Panc1 (cell line): ENCODE measurements at places on chromosomes 6 and 20.

GRCh38 chr6:14470671-14471070 lies 353.1 kb downstream of the CD83 start:
- no peak for DNase-seq

DNA sequence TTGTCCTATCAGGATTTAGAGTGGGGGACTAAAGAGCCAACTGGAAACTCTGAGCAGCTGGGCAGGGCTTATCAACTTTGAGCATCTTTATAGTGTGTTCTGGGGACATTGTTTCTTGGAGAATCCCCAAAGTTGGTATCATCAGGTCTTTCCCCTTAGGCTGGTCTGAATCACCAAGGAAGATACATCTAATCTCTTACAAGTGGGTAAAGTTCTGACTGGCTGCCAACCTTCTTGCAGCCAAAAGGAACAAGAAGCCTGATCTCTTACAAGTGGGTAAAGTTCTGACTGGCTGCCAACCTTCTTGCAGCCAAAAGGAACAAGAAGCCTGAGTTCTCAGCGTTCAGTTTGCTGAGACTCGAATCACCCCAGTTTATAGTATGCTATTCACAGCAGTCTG lies 1.6 kb upstream of the MED23 start:
- no peak for DNase-seq

- no peak for DNase-seq
These were observed 26.2 kb downstream of the CYP39A1 start for GRCh38 chr6:46626228-46626909.

DNA sequence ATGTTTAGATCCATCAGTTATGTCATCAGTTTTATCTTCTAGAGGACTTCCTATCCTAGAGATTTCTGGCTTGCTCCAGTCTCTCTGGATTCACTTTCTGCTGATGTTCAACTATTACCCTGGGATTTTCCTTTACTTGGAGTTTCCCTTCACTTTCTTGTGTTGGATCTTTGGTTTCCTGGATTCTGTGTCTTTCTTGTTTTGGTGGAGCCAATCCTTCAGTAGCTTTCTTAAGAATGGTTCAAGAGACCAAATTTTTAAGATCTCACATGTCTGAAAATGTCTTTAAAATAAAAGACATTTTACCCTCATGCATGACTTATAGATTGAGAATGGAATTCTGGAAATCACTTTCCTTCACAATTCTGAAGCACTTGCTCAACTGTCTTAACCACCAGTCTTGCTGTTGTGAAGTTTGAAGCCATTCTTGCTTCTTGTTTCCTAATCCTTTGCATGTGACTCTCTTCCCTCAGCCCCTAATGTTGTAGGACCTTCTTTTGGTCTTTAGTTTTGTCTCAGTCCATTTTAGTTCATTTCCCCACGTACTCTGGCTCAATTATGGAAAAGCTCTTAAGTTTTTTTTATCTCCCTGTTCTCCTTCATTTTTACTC lies 87.9 kb downstream of the ARID1B start:
- no peak for DNase-seq

- no peak for DNase-seq
These were observed 70.2 kb downstream of the CDH4 start for GRCh38 chr20:61322151-61322865.

DNA sequence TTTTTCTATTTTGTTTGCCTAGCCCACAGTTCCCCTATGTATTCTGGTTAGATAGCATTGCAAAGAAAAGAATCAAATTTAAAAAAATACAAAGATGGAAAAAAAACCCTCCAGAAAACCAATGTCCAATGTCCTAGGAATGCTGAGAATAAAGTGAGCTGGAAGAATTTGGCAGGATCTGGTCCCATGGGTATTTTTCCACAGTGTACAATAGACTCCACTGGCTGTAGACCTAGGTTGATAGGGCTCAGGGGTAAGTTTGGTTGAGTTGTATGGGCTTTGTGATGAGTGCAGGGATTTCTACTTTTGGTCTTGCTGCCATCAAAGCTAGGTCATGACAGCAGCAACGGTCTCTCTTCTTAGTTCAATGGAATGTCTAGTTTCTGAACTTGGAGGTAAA lies 41.5 kb downstream of the SLC22A2 start:
- no peak for DNase-seq

- no peak for DNase-seq
These were observed 137.0 kb upstream of the SULF2 start for GRCh38 chr20:47922269-47922668.

- DNase-seq, result no peak
These were observed 35.1 kb upstream of the SRPK1 start for GRCh38 chr6:35955970-35956369.

GRCh38 chr20:57772349-57772964 lies 62.6 kb upstream of the PMEPA1 start:
- peak; percentile 94 for DNase-seq

GRCh38 chr6:111061508-111061907 lies 25.8 kb upstream of the SLC16A10 start:
- DNase-seq, result no peak

- no peak for DNase-seq
These were observed 14.8 kb upstream of the ADGB start for GRCh38 chr6:146583966-146584365.

DNA sequence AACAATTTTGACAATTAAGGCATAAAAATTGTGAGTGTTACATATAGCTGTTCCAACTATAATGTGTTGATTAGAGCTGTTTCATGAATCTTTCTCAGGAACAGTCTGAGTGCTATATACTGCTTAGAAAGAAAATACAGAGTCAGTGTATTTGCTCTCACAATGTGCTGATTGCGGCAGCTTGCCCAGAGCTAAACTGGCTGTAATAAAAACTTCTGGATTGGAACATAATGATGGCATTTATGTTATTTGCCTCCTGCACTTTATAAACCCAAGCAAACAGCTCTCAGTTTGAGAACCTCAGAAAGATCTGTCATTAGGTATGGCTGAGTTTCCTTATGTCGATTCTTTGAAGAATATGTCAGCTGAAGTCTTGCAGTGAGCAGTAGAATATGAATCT lies 29.5 kb downstream of the FLRT3 start:
- DNase-seq, result no peak

GRCh38 chr20:22472447-22473100 lies 111.8 kb downstream of the FOXA2 start:
- no peak for DNase-seq

- DNase-seq, result no peak
These were observed 109.8 kb upstream of the MAN1A1 start for GRCh38 chr6:119459207-119459974.

DNA sequence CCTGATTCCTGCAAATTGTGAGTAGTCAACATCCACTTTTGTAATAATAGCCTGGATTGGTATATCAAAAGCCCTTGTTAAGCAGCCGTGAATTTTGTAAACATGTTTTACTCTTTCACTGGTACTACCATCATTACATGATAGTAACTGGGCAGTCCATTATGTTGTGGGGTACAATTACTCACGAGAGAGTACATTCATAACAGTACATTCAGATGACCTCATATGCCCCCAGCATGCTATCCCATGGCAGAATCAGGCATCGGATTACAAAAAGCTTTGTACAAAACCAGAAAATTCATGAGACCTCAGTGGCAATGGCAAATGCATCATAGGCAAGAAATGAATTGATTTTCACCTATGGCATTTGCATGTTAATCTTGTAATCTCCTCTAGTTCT lies 166.2 kb downstream of the EPM2A start:
- DNase-seq, result no peak

DNA sequence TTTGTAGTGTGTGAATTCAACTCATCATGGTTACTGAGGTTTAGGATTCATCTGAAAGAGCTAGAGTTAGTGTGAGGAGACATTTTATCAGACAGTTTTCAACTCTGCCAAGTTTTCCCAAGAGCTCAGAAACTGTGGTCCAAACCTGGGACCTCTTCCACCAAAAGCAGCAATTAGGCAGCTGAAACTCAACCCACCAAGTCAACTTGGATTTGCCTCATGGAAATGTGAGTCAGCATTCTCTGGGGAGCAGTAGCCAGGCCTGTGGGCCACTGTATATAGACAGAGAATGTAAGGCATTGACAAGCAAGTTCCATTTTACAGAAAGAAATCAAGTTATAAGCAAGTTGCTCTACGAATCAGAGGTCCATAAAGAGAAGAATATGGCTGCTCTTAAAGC lies 178.8 kb upstream of the HDDC2 start:
- DNase-seq, result no peak

GRCh38 chr6:3176562-3177355 lies 19.4 kb upstream of the TUBB2A start:
- DNase-seq, result peak; percentile 71

DNA sequence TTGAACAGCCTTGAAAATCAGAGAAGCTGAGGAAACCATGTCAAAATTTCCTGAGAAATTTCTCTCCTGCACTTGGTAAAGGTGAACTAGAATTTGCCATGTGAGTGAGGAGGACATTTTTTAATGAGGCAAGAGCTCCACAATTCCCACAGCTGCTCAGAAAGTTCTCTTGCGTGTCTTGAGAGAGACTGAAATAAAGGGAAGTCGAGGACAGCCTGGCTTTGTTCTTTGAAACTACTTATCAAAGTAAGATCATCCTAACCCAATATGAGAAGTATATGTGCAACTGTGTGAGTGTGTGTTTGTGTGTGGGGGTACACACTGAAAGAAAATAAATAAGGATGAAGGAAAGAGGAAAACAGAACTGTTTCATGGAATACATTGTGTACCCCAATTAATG lies 163.4 kb downstream of the SLC24A3 start:
- no peak for DNase-seq

DNA sequence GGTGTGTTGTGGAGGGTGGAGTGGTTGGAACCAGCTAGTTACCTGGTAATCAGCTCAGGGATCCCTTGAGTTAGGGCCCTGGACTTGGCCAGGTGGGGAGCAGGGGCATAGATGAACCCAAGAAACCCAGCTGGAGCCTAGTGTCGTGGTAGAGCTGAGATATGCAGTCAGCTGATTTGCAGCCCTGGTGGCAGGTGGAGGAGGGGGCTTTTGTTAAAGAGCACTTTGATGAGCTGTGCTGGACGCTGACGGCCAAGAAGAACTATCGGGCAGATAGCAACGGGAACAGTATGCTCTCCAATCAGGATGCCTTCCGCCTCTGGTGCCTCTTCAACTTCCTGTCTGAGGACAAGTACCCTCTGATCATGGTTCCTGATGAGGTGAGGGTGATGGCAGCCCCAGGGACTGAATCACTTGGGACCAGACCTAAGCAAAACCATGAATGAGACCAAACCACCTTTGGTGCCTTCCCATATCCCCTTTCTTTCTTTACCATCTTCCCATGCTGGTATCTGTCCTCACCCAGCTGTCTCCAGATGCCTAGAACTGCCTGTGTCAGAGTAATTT lies 12.7 kb downstream of the DEF6 start:
- no peak for DNase-seq

DNA sequence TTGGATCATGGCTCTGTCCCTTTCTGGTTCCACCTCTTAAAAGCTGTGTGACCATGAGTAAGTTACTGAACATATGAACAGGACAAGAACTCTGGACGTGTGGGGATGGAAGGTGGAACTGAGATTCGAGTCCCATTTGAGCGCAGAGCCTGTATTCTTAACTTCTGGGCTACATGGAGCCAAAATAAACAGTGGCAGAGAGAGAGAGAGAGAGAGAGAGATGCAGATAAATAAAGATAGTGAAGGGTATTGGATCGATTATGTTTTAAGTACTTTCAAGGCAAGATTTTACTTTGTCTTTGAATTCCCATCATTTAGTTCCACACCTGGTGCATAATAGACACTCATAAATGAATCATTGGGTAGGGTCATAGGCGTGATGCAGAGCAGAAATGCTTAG lies 39.7 kb downstream of the SLC35D3 start:
- DNase-seq, result no peak

DNA sequence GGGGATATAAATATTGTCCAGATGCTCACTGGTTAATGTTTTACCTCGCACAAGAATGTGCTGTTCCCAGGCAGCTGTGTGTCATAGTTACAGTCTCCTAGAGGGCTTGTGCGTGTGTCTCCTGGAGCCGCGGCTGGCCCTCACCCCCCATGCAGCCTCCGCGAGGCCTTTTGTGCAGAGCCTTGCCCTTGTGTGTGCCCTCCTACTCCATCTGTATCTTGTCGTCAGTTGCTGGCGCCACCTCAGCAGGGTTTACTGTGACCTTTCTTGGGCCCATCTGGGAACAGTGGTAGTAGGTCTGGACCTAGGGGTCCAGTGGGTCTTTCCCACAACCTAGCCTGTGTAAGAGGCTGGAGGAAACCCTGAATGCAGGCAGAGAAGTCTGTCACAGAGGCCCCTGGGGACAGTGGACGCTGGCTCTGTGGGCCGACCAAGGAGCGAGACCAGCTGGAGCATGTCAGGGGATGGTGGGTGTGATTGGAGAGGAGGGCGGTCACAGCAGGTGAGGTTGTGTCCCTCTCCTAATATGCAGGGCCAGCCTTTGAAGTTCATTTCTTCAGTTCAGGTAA lies 35.2 kb downstream of the PPP1R14C start:
- no peak for DNase-seq

DNA sequence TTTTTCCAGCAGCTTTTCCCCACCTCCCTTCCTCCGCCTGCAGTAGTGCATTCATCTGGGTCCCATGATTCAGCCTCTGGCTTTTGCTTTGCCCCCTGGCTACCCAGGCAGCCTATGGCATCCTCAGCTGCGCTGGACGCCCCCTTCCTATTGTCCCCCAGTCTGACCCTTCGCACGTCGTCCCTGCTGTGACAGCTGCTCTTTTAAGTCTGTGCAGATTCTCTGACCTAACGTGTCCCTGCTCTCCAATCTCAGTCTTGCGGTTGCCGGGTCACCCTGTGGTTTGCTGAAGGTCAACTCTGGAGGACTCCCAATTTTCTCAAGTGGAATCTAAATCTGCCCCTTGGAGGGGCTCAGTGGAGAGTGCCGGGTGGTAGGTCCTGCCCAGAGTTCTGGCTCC lies 294.3 kb downstream of the CDC5L start:
- no peak for DNase-seq

GRCh38 chr6:119348748-119349360 lies 707 bp downstream of the MAN1A1 start:
- DNase-seq, result no peak

DNA sequence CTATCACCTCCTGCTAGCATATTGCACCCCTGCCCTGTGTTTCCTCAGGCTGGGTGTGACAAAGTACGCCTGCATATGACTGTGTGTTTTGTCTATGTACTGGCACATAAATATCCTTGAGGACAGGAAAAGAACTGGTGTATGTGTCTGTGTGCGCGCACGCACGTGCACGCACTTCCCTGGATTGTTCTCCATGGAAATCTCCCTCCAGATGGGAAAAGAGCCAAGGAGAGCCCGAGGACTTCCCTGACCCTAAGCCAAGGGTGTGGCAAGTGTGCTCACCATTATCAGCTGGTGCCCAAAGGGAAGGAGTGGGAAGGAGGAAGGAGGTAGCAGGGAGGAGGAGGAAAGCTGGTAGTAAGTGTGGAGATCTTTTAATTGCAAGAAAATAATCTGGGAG lies 117.6 kb downstream of the HIVEP2 start:
- DNase-seq, result no peak

DNA sequence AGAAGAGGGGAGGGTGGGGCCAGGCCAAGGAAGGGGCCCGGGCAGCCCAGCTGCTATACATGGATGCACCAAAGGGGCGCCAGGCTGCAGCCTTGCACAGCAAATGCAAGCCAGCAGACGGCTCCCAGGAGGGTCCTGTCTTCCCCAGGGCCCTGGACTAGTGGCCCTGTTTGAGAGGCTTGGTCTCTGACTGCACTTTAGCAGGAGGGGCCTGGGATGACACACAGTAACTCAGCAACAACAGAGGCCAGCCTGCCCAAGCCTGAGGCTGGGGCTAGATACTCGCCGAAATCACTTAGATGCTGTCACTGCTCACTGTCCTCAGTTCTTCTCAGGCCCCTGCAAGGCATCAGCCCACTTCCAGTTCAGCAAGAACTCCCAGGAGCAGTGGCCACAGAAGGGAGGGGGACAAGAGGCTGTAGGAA lies 73.5 kb downstream of the TRAM2 start:
- no peak for DNase-seq

- DNase-seq, result no peak
These were observed 62.0 kb upstream of the TOP1 start for GRCh38 chr20:40966516-40967185.

GRCh38 chr20:34536798-34537394 lies 20.7 kb downstream of the DYNLRB1 start:
- DNase-seq, result no peak
